ENCODE measurements at places on chromosomes 4 and X.

DNA sequence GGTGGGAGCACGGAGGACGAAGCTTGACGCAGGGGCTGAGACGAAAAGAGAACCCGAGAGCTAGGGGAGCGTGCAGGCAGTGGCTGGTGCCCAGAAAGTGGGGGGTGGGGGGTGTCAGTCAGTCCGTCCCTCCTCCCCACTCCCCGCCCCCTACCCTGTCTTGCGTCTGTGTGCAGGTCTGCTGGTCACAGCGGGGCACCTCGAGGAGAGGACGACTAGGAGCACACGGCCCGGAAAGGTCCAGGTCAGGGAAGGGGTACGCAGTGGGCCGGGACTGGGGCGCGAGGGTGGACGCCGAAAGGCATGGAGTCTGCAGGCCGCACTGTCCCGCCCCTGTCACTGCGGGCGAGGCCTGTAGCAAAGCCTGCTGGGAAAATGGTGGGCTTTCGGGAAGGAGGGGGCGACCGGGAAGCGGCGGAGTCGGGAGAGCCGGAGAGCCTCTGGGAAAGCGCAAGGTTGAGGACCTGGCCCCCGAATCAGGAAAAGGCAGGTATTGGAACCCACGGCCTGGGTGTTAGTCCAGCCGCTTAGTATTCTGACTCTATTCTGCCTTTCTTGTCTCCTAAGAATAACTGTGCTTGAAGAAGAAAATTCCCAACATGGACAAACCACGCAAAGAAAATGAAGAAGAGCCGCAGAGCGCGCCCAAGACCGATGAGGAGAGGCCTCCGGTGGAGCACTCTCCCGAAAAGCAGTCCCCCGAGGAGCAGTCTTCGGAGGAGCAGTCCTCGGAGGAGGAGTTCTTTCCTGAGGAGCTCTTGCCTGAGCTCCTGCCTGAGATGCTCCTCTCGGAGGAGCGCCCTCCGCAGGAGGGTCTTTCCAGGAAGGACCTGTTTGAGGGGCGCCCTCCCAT is 769 bp downstream of the TCEAL1 start:
- DNase-seq: no peak

DNA sequence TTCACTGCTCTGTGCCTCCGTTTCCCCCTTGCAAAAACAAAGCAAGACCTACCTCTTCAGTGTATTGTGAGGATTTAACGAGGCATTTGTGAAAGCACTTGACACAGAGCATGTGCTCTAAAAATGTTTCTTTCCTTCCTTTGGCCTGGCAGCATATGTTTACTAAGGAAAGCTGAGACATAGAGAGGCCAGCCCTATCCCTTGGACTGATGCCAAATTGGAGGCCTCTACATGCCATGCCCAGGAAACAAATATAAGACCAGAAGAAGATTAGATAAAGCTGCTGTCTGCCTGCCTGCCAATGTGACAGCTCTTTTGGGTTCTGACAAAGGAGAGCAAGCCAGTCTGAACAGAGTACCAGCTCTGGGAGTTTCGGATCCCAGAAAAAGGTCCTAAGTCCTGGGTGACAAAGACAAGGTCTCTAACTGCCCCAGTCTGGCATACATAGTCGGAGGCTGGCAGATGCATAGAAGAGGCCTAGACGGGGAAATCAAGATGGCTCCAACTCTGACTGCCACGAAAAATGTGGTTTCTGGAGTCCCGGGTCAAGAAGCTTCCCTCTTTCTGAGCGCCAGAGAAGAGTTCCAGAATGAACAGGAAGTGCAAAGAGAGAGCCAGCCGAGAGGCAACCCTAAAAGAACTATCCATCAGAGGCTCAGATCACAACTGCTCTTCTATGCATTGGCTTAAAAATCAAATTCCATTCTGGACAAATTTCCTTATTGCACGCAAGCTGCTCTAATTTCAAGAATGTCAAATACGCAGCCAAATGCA is 25.8 kb downstream of the OTUD6A start:
- no peak for DNase-seq

GRCh38 chr4:24544208-24544988 is 40.0 kb downstream of the DHX15 start:
- DNase-seq: no peak

DNA sequence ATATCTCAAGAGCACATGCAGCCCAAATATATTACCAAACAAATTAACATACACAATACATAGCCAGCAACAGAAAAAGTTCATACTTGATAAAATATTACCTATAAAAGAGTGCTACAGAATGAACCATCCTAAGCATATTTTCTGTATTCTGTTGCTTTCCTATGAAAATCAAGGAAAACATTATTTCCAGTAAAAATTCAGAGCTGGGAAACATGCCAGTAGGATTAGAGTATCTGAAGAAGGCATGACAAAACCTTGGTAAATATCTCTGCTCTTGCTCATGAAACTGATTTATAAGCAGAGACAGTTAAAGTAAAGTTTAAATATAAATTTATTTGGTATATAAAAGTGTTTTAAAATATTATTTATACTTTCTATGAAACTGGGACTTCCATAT is 599.7 kb downstream of the ARAP2 start:
- no peak for DNase-seq

GRCh38 chr4:105474099-105474518 is 247 bp upstream of the PPA2 start:
- peak; percentile 56 for DNase-seq

DNA sequence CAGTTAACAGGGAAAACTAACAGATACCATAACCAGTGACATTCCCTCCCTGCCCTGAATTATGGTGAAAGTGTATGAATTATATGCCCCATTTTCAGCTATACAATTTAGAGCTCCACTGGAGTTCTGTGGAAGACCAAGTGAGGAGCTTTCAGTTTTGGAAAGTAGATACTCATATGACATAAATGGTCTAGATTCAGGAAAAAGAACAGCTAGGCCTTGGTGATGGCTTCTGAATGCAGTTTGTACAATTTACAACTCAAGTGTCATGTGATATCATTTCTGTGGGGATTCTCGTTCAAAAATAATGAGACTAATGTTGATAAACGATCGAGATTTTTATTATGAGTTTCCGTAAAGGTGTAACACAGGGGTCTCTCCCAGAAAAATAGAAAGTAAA is 8.2 kb upstream of the SEC24B start:
- no peak for DNase-seq

GRCh38 chrX:15349046-15349445 is 13.7 kb upstream of the PIGA start:
- DNase-seq: no peak

- DNase-seq: no peak
Observed at GRCh38 chrX:129831091-129831885, 12.4 kb downstream of the ZDHHC9 start.

DNA sequence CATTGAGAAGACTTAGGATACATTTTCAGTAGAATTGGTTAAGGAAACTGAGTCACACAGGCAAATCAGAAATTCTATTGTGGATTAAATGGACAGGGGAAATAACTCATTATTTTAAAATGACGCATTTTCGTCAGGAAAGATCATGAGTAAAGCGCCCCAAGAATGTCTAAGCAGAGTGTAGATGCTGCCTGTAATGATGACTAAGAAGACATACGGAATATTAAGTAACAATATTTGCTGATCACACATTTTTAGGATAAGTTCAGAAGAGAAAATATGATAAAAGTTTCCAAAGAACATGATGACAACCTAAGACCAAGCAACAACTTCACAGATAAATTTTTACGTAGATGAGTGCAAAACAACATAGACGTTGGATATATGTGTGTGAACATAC is 596.3 kb upstream of the TENM3 start:
- DNase-seq: no peak

DNA sequence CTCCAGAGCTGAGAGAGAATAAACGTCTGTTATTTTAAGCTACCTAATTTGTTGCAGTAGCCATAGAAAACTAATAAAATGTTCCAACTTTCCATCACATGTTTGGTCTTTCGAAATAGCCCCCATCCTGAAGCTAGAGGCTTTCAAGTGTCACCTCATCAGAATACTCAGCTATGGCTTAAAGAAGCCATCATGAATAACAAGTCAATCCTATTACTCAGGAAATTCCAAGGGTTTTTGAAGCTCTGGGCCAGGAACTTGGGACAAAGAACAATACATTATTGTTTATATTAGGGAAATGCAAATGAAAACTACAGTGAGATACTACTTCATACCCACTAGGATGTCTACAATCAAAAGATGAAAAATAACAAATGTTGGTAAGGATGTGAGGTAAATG is 42.2 kb downstream of the TBCK start:
- no peak for DNase-seq

DNA sequence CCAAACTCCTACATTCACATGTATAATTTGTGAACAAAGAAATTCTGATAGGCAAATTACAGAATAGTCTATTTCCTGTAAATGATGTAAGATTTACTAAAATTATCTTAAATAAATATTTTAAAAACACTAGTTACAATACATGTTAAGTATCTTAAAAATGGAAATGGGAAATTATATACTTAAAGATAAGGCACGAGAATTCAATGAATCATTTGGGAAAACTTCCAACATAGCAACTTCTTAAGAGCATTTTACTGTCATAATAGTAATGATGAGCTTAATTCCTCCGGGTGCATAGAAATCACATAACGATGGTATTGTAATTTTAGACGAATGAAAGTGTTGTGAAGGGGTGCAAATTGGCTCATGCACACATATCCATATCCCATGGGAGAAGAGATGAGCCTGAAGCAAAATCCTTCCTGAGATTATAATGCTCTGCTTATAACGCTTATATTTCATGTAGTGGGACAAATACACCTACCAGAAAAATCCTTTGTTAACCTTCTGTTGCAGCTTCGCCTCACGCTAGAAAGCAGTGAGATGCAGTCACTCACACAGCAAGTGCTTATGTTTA is 873.5 kb downstream of the PDHA2 start:
- no peak for DNase-seq

- no peak for DNase-seq
Observed at GRCh38 chrX:19065535-19065934, 56.7 kb downstream of the ADGRG2 start.

DNA sequence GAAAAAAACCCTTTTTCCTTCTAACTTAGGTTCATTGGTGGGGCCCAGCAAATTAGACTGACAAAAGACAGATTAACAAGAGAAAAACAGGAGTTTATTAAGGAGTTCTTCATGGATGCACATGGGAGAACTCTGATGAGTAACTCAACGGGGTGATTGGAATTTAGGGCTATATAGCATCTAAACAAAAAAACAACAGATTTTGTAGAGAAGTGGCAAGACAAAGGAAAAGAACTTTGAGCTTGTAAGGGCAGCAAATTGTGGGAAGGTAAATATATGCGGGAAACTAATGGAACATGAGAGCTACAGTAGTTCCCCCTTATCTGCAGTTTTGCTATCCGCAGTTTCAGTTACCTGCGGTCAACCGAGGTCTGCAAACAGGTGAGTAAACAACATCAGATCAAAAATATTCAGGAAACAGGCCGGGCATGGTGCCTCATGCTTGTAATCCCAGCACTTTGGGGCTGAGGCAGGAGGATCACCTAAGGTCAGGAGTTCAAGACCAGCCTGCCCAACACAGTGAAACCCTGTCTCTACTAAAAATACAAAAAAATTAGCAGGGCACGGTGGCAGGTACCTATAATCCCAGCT is 573.6 kb downstream of the ADGRL3 start:
- no peak for DNase-seq

- DNase-seq: no peak
Observed at GRCh38 chrX:131778269-131779218, 234.7 kb downstream of the OR13H1 start.

- no peak for DNase-seq
Observed at GRCh38 chrX:24657671-24658386, 10.7 kb upstream of the PCYT1B start.

- no peak for DNase-seq
Observed at GRCh38 chr4:1266881-1267763, 18.2 kb upstream of the CTBP1 start.

DNA sequence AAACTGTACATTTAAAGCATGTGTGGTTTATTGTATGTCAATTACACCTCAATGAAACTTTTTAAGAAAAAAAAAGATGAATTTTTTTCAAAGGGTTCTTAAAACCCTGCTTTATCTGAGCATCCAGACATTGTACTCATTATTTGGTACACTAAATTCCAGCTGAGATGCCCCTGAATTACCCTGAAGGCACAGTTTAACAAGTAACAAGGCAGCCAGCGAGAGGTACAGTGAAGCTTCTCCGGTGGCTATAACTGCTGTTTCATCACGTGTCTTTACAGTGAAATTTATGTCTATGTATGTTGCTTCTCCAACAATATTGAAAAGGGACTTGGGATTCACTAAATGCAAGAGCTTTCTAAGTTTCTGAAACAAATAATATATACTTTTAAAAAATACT is 15.8 kb downstream of the SLC7A11 start:
- no peak for DNase-seq

DNA sequence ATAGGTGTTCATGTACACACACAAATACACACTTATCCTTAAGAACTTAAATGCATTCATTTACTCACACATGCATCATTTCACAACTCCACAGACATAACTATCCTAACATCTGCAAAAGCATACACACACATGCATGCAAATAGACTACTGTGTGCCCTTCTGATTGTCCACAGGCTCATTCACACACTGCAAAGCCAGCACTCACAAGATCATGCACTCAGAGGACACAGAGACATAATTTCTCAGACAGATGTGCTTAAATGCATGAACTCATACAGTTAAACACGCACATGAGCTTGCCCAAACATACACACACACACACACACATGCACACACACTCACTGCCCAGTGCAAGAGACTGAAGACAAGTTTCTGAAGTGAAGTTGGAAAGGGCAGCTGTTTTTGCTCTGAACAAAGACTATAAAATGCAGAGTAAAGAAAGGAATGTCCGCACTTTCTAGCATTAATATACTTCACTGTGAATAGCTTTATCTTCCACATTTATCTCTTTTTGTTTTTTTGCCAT is 1018.0 kb upstream of the HS3ST1 start:
- no peak for DNase-seq

GRCh38 chr4:170801771-170802170 is 712.0 kb upstream of the AADAT start:
- DNase-seq: no peak

- no peak for DNase-seq
Observed at GRCh38 chr4:7860600-7861163, 79.0 kb downstream of the AFAP1 start.

- no peak for DNase-seq
Observed at GRCh38 chrX:47151435-47151834, 6.4 kb downstream of the RBM10 start.

DNA sequence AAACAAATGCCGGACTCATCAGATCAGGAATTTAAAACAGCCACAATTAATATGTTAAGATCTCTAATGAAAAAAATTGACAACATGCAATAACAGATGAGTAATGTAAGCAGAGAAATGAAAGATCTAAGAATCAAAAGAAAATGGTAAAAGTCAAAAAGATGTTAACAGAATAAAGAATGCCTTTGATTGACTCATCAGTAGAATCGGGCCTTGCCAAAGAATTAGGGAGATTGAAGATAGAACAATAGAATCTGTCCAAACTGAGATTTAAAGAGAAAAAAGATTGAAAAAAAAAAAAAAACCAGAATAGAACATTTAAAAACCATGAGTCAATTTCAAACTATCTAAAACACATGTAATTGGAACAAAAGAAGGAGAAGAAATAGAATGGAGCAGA is 25.9 kb upstream of the GUCY1A1 start:
- DNase-seq: no peak

- no peak for DNase-seq
Observed at GRCh38 chrX:112769034-112769433, 71.6 kb downstream of the AMOT start.
